ENCODE measurements at places on chromosomes 16 and 17.
A peak's percentile ranks its signal among the peaks of the same experiment; 100 is the strongest.

- ATAC-seq = no peak
Observed at GRCh38 chr16:85190572-85190971, 78.3 kb upstream of the CIBAR2 start.

DNA sequence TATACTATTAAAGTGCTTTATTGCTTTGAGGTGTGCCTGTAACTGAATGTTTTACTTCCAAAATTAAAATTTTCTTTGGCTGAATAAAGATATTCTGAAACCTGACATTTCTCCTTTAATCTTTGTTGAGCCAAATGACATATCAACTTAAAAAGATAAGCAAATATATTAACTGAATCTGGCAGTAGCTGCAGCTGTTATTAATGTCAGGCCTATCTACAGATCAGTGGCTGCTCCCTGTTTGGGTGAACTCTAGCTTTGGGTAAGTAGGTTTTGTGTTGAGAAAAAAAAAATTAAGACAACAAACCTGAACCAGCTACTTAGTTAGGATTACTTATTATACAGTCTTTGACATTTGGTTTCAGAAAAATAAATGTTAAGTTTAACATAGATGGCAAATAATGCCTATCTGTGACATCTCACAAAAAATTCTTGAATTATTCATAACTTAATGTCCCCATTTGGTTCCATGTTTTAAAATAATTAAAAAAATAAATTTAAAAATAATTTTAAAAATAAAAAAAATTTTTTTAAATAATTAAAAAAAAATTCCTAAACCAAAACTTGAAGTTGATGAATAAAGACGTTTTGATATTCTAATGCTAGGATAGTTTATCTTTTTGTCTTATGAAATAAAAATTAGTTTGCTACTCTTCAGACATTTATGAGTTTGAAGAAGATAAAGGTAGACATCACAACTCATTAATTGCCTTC, 19.8 kb downstream of the CPD start:
- no peak for ATAC-seq

DNA sequence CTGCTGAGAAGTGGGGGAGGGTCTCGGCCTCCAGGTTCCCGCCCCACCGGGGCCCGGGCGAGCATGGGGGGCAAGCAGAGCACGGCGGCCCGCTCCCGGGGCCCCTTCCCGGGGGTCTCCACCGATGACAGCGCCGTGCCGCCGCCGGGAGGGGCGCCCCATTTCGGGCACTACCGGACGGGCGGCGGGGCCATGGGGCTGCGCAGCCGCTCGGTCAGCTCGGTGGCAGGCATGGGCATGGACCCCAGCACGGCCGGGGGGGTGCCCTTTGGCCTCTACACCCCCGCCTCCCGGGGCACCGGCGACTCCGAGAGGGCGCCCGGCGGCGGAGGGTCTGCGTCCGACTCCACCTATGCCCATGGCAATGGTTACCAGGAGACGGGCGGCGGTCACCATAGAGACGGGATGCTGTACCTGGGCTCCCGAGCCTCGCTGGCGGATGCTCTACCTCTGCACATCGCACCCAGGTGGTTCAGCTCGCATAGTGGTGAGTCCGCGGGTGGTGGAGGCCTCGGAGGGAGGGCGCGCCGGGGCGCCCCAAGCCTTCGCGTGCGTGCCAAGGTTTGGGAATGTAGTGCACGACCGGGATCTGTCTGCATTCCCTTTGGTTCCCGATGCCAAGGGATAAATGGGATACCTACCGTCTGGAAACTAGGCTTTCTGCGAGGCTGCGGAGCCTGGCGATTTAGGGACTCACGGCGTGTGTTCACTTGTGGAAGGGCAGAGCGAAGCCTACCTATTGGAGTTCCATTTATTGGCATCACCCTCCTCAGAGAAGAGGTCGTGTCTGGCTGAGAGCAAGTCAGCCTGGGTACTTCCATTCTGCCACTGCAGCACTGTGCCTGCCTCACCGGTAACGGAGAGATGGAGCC, 1.0 kb downstream of the ZNRF1 start:
- peak; percentile 45 for ATAC-seq

- no peak for ATAC-seq
Observed at GRCh38 chr16:870856-871561, 70.5 kb upstream of the GNG13 start.

DNA sequence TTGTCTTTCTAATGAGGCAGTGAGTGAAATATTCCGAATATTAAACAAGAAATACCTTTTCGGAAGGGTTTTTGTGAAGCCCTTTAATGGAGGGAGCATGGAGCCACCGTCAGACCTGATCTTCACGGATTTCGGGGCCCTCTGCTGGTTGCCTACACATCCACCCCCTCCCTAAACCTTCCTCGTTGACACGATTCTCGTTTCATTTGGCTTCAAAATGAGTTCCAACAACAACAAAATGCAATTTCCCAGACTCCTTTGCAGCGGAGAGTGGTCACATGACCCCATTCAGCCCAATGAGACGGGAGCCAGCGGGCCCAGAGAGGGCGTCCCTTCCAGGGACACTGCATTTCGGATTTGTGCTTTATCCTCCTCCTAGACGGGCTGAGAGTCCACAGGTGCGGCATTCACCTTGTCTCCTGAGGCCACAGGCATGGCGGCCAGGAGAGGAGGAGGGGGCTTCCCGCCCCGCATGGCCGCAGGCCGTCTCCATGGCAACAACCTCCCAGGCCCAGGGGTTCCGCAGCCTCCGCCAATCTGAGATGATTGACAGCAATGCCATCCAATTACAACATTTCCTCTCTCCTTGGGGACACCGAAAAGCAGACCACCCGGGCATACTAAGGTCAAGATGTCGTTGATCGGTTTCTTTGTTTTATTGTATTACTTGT, 259.8 kb downstream of the C16orf95 start:
- ATAC-seq = no peak

DNA sequence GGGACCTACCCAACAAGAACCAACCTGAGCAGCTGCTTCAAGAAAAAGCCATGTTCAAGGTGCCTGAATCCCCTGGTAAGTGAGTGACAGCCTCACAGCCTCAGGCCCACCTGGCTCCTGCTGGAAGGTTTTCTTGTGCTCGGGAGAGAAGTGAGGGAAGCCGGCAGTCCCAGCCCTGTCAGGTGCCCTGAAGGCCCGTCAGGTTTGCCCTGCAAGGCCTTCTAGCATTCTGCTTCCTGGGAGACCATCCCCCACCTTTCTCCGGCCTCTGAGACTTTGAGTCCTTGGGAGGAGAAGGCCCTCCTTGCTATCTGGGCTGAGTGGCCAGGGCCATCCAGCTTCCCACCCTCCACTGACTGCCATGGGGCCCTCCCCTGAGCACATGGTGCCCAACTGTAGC, 166.7 kb upstream of the ZNF267 start:
- ATAC-seq = no peak

DNA sequence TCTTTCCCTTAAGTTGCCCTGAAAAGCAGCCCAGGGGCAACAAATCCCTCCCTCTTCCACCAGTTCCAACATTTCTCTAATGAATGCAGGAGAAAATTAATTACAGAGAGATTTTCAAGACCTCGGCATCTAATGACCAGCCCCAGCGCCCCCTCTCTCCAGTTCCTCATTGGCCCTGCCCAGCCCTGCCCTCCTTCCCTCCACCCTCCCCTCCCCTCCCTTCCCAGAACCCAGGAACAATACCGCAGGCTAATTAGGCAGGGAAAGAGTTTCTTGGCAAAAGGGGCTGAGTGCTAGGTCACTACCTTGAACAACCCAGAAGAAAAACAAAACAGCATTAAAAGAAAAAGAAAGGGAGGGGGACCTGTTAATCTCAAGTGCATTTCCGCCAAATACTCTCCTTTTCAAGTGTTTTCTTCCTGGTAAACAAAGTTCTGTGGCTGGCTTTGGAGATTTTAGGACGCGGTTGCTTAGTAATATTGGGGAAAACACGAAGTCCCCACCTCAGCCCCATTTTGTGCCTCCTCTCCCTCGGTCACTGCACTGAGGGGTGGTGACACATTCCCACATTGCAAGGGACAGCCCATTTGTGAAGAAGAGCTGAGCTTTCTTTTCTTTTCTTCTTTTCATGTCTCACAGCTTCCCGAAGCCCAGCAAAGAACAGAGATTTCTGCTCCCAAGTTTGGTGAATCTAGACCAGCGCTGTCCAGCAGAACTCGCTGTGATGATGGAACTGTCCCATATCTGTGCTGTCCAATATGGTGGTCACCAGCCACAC, 215.4 kb downstream of the SOX9 start:
- ATAC-seq = no peak
